ENCODE measurements at places on chromosomes 11 and 22.

- DNase-seq = no peak
These were observed 4.0 kb downstream of the ST14 start for GRCh38 chr11:130163346-130164220.

DNA sequence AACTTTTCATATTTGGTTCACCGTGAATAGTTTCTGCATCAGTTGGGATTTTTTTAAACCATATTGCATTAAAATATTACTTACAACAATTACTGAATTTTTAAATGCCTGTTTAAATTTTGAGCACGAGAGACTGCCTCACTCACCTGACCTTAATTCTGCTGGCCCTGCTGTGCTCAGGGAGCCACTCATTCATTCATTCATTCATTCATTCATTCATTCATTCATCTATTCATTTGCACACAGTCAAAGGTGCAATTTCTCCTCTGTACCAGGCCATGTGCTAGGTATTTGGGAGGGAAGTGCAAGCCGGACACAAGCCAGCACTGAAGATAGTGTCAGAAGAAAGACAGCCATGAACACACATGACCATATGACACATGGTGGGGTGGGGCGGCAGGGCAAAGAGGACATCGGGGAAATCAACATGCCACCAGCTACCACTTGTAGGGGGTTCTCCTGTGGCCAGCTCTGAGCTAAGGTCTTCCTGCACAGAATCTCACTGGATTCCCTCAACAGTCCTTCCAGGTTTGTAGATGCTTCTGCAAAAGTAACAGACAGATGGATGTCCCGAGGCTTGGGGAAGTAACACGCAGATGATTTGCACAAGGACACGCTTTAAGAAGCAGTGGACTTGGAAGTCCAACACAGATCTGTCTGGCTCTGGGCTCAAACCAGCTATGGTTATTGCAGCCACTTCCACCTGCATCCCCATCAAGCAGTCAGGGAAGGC, 568 bp upstream of the CSF2RB start:
- no peak for DNase-seq

DNA sequence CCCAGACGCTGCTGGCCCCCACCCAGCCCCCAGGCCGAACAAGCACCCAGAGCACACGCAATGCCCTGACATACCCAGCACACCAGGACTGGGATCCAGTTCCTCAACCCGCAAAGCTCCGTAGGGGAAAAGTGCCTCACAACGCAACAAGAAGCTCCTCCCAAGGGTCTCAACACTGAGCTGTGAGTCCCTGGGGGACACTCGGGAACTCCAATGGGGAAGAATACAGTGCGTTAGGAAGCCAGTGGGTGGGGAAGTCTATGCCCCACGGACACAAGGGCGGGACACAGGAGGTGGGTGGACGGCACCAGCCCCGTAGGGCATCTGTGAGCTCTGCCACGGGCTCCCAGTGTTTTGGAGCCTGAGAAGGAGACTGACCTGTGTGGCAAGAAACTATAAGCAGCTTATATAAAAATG, 1.6 kb downstream of the DEAF1 start:
- DNase-seq = no peak

GRCh38 chr11:120392793-120393192, 56.6 kb downstream of the ARHGEF12 start:
- no peak for DNase-seq

GRCh38 chr11:121914508-121915059, 201.4 kb downstream of the BLID start:
- DNase-seq = no peak

- no peak for DNase-seq
These were observed 72.8 kb upstream of the CDON start for GRCh38 chr11:126135235-126136176.

GRCh38 chr11:129996113-129996870, 6.3 kb downstream of the PRDM10 start:
- peak; percentile 23 for DNase-seq

- DNase-seq = no peak
These were observed 3.7 kb upstream of the IRAG1 start for GRCh38 chr11:10697323-10697620.

- peak; percentile 43 for DNase-seq
These were observed 12.3 kb upstream of the BID start for GRCh38 chr22:17786435-17787161.

GRCh38 chr11:17389957-17390649, 1.6 kb upstream of the KCNJ11 start:
- peak; percentile 66 for DNase-seq

DNA sequence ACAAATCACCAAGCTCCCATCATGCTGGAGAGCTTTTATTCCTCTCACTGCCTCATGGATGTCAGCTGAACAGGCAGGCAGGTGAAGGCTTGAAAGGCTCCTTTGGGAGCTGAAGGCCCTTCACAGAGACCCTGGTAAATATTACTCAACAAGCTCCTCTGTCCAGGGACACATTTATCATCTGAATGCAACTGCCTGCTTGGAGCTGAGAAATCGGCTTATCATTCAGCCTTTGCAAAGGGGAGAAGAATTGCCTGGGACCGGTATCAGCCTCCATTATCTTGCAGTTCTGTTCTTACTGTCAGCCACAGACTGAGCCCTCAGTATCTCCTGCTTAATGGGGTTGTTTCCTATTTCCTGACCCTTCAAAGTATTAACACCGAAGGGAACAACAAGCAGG, 113.8 kb upstream of the PITPNB start:
- no peak for DNase-seq

DNA sequence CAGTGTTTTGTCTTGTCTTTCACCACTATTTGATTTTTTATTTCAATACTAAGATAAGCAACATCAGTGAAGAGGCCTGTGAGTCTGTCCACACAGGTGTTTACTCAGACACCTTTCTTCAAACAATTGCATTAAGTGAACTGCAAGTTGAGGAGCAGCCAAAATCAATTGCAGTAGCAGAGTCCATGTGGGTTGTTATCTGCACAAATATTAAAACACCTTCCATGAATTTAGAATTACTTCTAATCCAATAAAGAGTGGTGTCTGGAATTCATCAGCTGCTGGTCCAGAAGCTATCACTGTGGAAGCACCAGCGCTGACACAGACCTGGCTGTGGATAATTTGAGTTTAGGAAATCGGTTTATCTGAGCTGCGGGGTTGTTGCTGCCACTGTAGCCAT, 83.5 kb upstream of the FAT3 start:
- DNase-seq = no peak

- peak; percentile 25 for DNase-seq
These were observed 1236.4 kb downstream of the FAM181B start for GRCh38 chr11:81497202-81497804.
